ENCODE measurements at places on chromosomes 5 and 9.
A peak's percentile ranks its signal among the peaks of the same experiment; 100 is the strongest.

DNA sequence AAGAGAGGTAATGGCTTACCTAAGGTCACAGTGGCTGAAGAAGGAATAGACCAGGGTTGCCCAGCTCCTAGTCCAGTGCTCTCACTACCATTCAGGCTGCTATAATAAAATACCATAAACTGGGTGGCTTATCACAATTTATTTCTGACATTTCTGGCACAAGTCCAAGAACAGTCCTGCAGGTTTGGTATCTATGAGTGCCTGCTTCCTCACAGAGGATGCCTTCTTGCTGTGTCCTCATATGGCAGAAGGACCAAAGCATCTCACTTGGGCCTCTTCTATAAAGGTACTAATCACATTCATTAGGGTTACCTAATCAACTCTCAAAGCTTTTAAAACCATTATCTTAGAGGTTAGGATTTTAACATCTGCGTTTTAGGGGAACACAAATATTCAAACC, 17.2 kb downstream of the STARD4 start:
- no peak for DNase-seq

DNA sequence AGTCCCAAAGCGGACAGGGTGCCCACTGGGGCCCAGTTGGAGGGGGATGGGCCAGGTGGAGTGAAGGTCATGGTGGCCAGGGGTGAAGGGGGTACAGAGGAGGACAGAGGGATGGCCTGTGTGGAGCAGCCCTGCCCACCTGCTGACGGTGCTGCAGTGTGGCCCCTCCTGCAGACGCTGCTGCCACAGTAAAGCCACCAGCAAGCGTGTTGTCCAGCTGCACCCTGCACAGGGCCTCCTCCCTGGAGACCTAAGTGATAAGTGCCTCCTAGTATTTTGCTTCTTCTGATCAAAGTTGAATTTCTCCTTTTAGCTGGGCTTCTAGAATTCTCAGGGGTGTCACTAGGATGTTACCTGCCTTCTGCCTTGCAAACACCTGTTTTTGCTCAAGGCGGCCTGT, 299.3 kb upstream of the IRX4 start:
- DNase-seq = no peak

- peak; percentile 82 for DNase-seq
Observed at GRCh38 chr5:180328296-180329137, 24.6 kb downstream of the GFPT2 start.

GRCh38 chr9:38315085-38315595, 77.4 kb upstream of the ALDH1B1 start:
- DNase-seq = no peak

GRCh38 chr5:53934151-53934820, 373.8 kb downstream of the NDUFS4 start:
- DNase-seq = no peak

- no peak for DNase-seq
Observed at GRCh38 chr5:87746891-87747377, 334.2 kb upstream of the CCNH start.

Data from nephron progenitor cell (in vitro differentiated cells).